ENCODE measurements at places on chromosomes 16 and 17. TPM values are rescaled to one million over a fixed set of nuclear protein-coding genes. Genes with fewer than 3 reads are reported as not detected.
A peak's percentile ranks its signal among the peaks of the same experiment; 100 is the strongest.

The CYBC1 gene
- 78.7 TPM for total RNA-seq

The STH gene
- total RNA-seq: not detected

- H3K27me3 ChIP-seq: no peaks in the 10 kb centered on the region
- no peaks in the 10 kb centered on the region for H3K36me3 ChIP-seq
- H3K4me3 ChIP-seq: no peak overlapping the region
- H3K27ac ChIP-seq: no peak overlapping the region
Measured at GRCh38 chr16:12458591-12459358, 344.9 kb downstream of the CPPED1 start.

The CSHL1 gene
- total RNA-seq: not detected

DNA sequence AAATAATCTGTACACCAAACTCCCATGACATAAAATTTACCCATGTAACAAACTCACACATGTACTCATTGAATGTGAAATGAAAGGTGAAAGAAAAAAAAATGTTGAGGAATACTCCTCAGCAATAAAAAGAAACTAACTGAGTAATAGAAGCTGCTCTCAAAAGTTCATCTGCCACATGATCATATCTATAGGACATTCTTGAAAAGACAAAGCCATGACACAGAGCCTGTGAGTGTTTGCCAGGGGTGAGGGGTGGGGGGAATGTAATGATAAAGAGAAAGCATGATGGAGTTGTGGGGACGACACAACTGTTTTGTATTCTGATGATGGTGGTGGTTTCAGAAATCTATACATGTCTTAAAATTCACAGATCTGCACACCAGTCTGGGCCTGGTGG is 52.2 kb upstream of the TMC5 start:
- H3K27ac ChIP-seq: no peak overlapping the region
- no peaks in the 10 kb centered on the region for H3K27me3 ChIP-seq
- H3K36me3 ChIP-seq: no peaks in the 10 kb centered on the region
- H3K4me1 ChIP-seq: no peaks in the 10 kb centered on the region

DNA sequence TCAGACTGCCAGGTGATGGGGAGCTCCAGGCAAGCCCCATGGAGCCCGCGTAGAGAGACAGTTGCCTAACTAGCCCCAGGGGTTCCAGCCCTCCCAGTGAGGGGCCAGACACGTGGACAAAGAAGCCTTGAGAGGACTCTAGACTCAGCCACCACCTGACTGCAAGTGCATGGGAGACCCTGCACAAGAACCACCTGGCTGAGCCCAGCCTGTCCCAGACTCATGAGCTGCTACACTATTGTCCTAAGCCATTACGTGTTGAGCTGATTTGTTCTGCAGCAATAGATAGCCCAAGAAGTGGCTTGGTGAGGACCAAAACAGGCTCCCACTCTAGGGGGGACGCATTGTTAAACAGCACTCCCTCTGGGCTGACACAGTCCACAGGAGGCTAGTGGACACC is 37.6 kb upstream of the KLHDC4 start:
- no peak for DNase-seq
- no peaks in the 10 kb centered on the region for H3K36me3 ChIP-seq
- no peak overlapping the region for H3K27ac ChIP-seq
- H3K4me3 ChIP-seq: no peak overlapping the region
- no peaks in the 10 kb centered on the region for H3K27me3 ChIP-seq

The KRTAP17-1 gene
- not detected for total RNA-seq

- no peak for DNase-seq
- peaks cover 12% of the 10 kb centered on the region for H3K27me3 ChIP-seq
- H3K27ac ChIP-seq: no peak overlapping the region
Measured at GRCh38 chr17:56785997-56786680, 47.6 kb downstream of the C17orf67 start.

DNA sequence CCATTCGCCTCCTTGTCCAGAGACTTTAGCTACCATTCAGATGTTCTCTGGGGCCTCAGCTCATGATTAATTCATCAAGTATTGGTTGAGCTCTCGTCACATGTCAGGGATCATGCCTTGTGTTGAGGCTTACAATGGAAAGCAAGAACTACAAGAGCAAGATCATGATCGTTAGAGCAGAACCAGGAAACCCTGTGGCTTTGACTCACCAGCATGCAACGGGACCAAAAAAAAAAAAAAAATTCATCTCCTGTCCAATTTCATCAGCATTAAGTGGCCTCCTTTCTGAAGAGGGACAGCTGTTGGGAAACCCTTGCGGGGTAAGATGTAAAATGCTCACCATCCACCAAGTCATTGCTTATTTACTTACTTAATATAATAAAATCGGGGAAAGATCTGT is 12.1 kb upstream of the USP10 start:
- no peaks in the 10 kb centered on the region for H3K36me3 ChIP-seq
- peaks cover 9% of the 10 kb centered on the region for H3K4me1 ChIP-seq
- H3K27me3 ChIP-seq: peaks cover 7% of the 10 kb centered on the region
- DNase-seq: no peak
- H3K27ac ChIP-seq: no peak overlapping the region
- no peak overlapping the region for H3K4me3 ChIP-seq

DNA sequence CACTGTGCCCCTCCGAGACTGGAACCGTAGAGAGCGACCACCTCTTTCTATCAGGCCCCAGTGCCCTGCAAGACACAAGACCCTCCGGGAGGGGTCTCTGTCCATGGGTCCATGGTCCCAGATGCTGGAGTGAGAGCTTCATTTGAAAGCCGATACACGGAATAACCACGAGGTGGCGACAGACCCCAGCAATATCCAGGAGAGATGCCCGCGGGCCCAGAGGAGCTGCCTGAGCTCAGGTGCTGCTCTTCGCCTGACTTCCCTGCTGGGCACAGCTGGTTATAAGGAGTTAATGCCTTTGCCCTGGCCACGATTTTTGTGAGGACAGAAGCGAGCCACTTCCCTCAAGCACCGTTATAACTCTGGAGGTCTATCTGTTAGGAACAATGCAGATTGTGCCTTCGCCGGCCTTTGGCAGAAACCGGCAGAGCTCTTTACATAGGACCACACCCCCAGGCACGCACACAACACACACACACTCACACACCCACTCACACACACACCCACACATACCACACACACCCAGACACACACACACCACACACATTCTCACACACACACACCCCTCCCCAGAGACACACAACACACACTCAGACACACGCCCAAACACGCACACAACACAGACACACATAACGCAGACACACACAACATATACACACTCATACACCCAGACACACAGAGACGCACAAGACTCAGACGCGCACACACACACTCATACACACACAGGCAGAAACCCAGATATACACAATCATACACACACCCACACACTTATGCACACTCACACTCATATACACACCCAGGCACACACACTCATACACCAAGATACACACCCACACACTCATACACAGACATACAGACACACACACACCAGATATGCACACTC is 436.4 kb downstream of the SOX9 start:
- H3K27me3 ChIP-seq: no peaks in the 10 kb centered on the region
- no peak overlapping the region for H3K27ac ChIP-seq
- no peaks in the 10 kb centered on the region for H3K36me3 ChIP-seq
- peak; percentile 89 for DNase-seq

Data from osteocyte (in vitro differentiated cells).